Mesendoderm (in vitro differentiated cells): ENCODE measurements at places on chromosomes 6 and 20.

- no peaks in the 10 kb centered on the region for H3K4me1 ChIP-seq
- H3K4me3 ChIP-seq: peak overlapping the region; percentile 43
- peak; percentile 54 for DNase-seq
- H3K27me3 ChIP-seq: peaks cover 2% of the 10 kb centered on the region
- H3K36me3 ChIP-seq: no peaks in the 10 kb centered on the region
Measured at GRCh38 chr6:117907601-117908245, 659 bp downstream of the SLC35F1 start.

- no peak overlapping the region for H3K27ac ChIP-seq
- H3K27me3 ChIP-seq: no peaks in the 10 kb centered on the region
- no peaks in the 10 kb centered on the region for H3K36me3 ChIP-seq
- no peak overlapping the region for H3K4me3 ChIP-seq
- H3K4me1 ChIP-seq: no peaks in the 10 kb centered on the region
Measured at GRCh38 chr6:150087336-150087735, 18.4 kb upstream of the ULBP3 start.

- no peaks in the 10 kb centered on the region for H3K27me3 ChIP-seq
- peak overlapping the region; percentile 96 for H3K4me3 ChIP-seq
- peak overlapping the region; percentile 56 for H3K27ac ChIP-seq
- peaks cover 10% of the 10 kb centered on the region for H3K4me1 ChIP-seq
- DNase-seq: peak; percentile 95
Measured at GRCh38 chr6:27374824-27375612, 13.5 kb upstream of the ZNF391 start.

- H3K4me3 ChIP-seq: no peak overlapping the region
- no peaks in the 10 kb centered on the region for H3K4me1 ChIP-seq
- H3K27me3 ChIP-seq: no peaks in the 10 kb centered on the region
- H3K36me3 ChIP-seq: no peaks in the 10 kb centered on the region
Measured at GRCh38 chr20:7333841-7334240, 566.4 kb downstream of the BMP2 start.

DNA sequence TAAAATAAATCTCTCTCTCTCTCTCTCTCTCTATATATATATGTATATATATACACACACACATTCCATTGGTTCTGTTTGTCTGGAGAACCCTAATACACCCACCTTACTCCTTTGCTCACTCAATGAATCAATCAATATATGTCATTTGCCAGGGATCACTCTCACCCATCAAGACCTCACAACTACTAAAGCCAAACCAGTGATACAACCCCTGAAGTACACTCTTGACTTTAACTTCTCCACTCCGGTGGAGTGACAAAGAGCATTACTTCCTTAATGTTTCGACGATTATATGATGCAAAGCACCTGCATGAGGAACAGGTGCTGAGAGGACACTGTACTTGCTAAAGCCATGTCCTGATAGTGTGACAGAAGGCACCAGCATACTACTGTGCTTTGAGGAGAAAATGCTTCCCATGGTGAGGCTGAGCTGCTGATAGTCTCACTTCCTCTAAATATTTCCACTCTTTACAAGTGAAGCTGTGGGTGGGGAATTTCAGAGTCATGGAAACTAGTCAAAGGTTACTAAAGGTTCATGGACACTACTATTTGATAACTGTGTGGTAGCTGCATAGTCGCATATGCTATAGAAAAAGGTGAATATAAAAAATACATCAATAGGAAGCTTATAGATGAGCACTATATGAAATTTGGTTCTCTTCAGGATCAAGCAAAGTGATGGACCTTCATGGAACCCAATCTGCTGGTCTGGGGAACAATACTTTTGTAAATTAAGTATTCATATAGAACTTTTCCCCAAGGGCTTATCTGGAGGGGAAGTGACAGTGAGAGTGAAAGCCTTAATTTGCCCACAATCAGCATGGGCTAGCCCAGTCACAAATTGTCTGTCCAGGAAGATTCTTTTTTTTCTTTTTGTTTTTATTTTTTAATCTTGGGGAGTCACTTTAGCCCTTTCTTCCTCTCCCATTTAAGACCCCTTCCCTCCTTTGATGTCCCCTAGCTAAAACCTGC is 141.9 kb upstream of the NEDD9 start:
- H3K4me1 ChIP-seq: no peaks in the 10 kb centered on the region
- H3K27ac ChIP-seq: no peak overlapping the region
- H3K36me3 ChIP-seq: no peaks in the 10 kb centered on the region
- no peak for DNase-seq

GRCh38 chr6:152391179-152391880 is 245.8 kb downstream of the SYNE1 start:
- no peak overlapping the region for H3K27ac ChIP-seq
- no peaks in the 10 kb centered on the region for H3K36me3 ChIP-seq
- H3K27me3 ChIP-seq: no peaks in the 10 kb centered on the region
- DNase-seq: no peak
- H3K4me1 ChIP-seq: no peaks in the 10 kb centered on the region
